ENCODE measurements at places on chromosomes 16 and 17.
A peak's percentile ranks its signal among the peaks of the same experiment; 100 is the strongest.

- DNase-seq = no peak
Observed at GRCh38 chr17:8417806-8418205, 17.9 kb upstream of the NDEL1 start.

DNA sequence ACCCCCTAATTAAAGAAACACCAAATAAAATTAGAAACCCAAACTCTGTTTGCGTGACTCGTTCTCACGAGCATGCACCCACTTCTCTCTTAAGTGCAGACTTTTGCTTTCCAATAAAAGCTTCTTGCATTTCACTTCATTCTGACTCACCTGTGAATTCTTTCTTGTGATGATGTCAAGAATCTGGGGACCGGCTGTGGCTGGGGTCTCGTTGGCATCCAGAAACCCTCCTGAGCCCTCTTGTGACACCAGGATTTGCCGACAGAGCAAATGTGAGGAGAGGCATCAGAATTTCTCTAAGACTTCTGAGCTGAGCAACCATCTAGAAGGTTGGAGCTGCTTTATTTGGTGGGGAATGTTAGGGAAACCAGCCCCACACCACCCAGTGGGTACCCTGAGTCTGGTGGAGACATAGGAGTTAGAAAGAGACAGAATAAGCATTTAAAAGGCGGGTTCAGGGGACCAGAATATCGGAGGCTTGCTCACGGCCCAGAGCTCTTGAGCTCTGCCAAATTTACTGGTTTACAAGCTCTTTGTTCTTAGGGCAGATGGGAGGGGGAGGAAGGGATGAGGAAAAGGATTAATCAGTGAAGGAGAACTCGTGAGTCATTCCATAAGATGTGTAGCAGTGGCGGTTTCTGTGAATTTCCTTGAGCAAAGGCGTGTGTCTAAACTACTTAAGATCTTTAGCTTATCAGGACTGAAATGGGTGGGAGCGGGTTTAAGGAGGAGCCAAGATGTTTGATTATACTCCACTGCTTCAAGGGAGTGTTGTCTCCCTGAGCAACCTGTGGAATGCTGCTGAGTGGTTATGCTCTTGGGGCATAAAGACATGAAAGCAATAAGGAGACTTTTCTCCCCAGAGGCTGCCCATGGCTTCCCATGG lies 24.2 kb upstream of the TMC5 start:
- DNase-seq = no peak

DNA sequence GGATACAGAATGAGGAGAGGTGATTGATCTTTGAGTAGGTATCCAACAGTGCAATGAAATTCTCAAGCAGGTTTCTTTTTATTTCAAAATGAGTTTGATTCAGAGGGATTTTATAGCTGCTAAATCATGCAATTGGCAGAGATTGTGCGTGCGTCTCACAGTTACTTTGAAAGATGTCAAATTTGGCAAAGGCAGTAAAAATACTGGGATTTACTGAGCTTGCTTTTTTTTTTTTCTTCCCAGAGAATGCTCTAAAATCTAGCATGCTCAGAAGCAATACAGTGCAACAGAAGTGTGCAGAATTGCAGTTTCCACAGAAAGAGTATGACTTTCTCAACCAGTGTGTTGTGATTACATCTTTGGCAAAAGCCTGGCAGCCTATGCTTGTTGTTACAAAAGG lies 410.7 kb upstream of the GOT2 start:
- DNase-seq = no peak

DNA sequence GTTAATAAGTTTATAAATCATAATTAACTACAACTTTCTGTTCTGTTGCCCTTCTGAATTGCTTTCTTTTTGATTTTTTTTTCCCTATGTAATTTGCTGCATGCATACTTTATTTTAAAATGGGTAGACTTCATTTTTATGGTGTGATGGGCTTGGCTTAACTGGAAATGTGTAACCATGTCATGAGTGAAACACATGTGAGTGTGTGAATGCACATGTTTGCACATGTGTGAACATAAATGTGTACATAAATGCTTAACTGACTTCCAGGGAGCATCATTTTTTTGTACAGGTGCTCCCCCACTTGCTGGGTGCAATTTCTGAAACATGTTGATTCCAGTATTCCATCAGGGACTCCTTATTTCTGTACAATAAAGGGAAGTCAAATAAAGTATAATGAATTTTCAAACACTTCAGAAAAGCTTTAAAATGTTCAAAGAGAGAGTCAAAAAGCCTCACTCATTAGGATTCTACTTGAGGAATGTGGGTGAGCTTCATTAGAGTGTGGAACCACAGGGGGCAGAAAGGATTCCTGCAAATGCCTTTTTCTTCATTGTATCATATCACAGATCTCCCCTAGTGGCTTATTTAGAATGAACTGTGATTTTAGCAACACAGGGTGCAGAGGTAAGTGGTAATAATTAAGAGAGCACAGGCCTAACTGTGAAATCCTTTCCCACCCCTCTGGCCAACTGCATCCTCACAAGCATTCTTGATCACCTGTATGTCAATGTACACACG lies 31.7 kb upstream of the CDH11 start:
- DNase-seq = no peak

GRCh38 chr16:2427526-2427925 lies 1.7 kb upstream of the CCNF start:
- no peak for DNase-seq

- DNase-seq = no peak
Observed at GRCh38 chr16:58025351-58026138, at the start of gene MMP15. Gene MMP15, plus strand, starts transcription at chr16:58025754. Its CDS starts 597 bp downstream, at chr16:58026351.

- no peak for DNase-seq
Observed at GRCh38 chr17:9146064-9146463, 124.8 kb downstream of the NTN1 start.

- DNase-seq = no peak
Observed at GRCh38 chr17:19348081-19348650, 14.4 kb downstream of the B9D1 start.

DNA sequence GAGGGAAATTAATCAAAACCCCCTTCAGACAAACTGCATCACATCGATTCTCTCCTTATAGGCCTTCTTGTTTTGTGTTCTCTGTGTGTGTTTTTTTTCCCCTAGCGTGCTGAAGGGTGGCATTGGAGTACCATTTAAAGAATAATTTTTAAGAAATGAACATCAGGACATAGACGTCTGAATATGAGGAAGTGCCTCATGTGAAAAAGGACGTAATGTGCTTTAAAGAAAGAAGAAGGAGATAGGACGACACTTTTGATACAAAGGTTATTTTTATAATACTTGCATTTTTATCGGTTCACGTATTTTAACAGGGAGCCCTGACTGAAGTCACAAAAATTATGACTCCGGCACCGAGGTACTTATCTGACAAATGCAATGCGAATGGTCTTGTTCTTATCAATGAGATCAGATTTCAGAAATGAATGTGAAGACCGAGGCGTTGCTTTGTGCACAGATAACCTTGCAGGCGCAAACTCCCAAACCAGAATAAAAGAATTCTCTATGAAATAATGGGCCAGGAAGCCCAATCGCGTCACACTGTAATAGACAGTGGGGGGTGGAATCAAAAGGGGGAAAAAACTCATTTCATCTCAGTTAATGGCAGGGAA lies 606.3 kb downstream of the MAF start:
- no peak for DNase-seq

GRCh38 chr17:39244016-39244599 lies 18.4 kb upstream of the STAC2 start:
- DNase-seq = no peak

DNA sequence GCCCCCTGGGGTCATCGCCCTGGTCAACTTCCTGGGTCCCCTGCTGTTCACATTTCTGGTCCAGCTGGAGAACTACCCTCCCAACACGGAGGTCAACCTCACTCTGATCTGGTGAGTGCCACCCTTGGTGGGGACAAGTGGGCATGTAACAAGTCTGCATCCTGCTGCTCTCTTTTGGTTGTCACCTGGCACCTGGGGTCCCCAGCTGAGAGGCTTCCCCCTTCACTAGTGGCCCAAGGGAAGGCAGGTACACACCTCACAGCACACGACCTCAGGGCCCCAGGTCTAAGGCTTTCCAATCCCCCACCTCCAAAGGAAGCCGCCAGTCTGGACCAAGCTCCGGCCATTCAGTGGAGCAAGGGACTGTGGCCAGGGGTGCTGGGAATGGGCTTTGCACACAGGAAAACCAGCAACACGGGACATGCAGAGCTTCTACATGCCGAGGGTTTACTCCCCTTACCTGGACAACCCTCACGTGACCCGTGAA lies 4.4 kb downstream of the TMC8 start:
- no peak for DNase-seq

- DNase-seq = no peak
Observed at GRCh38 chr17:64009571-64010402, 10.6 kb downstream of the ICAM2 start.

DNA sequence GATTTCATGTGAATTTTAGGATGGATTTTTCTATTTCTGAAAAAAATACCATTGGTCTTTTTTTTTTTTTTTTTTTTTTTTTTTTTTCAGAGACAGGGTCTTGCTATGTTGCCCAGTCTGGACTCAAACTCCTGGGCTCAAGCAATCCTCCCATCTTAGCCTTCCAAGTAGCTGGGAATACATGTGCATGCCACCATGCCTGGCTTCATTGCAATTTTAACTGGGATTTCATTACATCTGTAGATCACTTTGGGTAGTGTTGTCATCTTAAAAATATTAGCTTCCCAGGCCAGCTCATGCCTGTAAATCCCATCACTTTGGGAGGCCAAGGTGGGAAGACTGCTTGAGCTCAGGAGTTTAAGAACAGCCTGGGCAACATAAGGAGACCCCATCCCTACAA lies 54.8 kb downstream of the TOM1L2 start:
- no peak for DNase-seq

- no peak for DNase-seq
Observed at GRCh38 chr16:12499032-12499745, 304.5 kb downstream of the CPPED1 start.

DNA sequence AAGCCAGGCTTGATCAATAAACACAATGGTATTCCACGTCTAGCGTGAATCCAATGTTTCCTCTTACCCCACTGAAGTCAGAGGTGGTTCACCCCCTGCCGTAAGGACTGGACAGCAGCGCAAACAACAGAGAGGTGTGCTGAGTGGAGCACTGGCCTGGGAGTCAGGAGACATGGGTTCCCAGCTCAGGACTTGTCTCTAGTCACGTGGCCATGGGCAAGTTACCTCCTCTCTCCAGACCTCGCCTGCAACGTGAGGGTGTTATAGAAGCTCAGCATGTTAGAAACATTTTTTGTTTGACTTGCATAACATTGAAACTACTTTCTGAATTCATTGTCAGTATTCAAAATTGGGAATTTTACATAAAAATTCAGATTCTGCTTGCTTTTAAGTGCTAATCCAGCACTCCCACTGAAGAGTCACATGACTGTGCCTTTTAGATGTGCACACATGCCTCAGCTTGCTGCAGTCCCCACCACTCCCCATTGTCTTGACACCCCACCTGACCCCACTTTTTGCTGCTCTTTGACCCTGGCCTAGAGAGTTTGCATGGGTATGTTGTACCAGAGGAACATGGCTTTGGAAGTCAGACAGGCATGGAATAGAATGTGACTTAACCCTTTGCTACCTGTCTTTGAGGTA lies 8.8 kb upstream of the CPNE2 start:
- no peak for DNase-seq

- DNase-seq = no peak
Observed at GRCh38 chr16:88406096-88407041, 23.6 kb downstream of the ZNF469 start.

- DNase-seq = no peak
Observed at GRCh38 chr17:27915709-27916108, 22.5 kb upstream of the LYRM9 start.

DNA sequence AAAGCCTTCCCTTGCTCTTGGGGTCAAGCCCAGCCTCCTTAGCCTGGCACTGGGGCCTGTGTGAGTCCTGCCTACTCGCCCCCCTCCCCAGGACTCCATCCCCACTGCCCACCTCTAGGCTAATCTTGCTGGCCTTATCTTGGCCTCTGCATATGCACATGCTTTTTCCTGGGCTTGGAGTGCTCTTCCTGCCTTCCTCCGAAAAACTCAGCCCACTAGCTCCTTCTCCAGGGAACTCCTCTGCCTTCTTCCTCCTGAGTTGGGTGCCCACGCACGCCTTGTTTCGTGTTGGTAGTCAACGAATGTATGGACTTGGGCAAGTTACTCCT lies 16.5 kb downstream of the TBX2 start:
- DNase-seq = no peak

DNA sequence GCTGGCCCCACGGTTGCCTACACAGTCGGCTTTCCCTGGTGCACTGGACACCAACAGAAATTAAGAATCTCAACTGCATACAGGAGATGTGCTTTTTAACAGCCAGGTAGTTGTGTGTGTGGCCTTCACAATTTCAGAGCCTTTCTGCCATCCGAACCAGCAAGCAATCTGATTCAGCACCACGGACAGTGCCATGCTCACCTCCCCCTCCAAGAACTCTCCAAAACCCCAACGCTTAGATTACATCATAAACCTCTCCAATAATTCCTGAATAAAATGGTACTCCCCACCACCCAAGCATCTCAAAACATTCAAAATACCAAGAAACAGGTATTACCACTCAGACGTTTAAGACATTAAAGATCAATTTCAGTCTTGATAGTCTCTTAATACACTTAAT lies 31.8 kb downstream of the USP7 start:
- peak; percentile 29 for DNase-seq

DNA sequence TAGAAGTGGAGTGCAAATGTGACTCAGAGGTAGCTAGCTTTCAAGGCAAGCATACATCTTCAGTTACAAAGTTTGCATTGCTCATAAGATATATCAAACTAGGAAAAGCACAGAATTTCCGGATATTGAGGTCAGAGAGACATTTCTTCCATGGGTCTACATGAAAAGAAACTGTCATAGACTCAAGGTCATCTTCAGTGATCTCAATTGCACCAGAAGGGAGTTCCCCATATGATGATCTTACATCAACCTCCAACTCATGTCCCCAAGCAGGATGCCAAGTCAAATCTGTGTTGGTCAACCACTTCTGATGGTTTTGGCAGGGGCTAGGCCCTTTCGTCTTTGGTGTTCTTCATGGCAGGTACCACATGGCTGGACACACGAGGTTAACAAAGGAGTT lies 459.9 kb upstream of the MAF start:
- DNase-seq = no peak

- DNase-seq = no peak
Observed at GRCh38 chr16:23105309-23105708, 43.9 kb downstream of the USP31 start.

GRCh38 chr17:77281904-77282367 lies 141.2 kb downstream of the SEC14L1 start:
- DNase-seq = no peak

Data from stimulated activated CD4-positive, alpha-beta T cell treated with anti-CD3 and anti-CD28 coated beads, Interleukin-1b, Interleukin-23, amount 100 ng/mL, for 24 hours (primary cell).